Bladder microvascular endothelial cell (primary cell): ENCODE measurements at places on chromosomes 3 and 15. TPM values are rescaled to one million over a fixed set of nuclear protein-coding genes. Genes with fewer than 3 reads are reported as not detected.

The TEX55 gene
- not detected in 2 replicates for total RNA-seq

The ASB14 gene
- total RNA-seq, result not detected in 2 replicates

The BMF gene
- 5.3 and 11.1 TPM in 2 replicates for total RNA-seq

The GLCE gene
- total RNA-seq, result 56.7 and 137 TPM in 2 replicates
